Activated naive CD4-positive, alpha-beta T cell treated with anti-CD3 and anti-CD28 coated beads for 36 hours (primary cell): ENCODE measurements at places on chromosomes 6 and 20.

DNA sequence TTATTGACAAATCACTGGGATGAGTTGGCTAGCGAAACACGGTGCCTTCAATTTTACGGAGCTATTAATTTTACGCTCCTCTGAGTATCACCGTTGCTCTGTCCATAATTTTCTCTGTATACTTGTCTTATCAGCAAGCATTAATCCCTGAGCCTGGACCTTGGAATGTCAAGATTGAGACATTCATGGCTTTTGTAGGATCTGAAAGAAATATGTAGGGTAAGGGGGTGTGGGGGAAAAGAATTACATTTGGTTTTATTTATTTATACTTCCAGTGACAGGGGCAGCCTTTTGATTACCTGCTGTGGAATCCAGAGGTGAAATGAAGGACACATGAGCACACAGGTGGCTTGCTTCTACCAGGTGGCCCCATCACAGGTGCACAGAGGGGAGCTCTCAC is 46.6 kb downstream of the DTD1 start:
- no peak for DNase-seq

GRCh38 chr6:126905917-126906316 is 212.6 kb upstream of the RSPO3 start:
- DNase-seq: no peak

DNA sequence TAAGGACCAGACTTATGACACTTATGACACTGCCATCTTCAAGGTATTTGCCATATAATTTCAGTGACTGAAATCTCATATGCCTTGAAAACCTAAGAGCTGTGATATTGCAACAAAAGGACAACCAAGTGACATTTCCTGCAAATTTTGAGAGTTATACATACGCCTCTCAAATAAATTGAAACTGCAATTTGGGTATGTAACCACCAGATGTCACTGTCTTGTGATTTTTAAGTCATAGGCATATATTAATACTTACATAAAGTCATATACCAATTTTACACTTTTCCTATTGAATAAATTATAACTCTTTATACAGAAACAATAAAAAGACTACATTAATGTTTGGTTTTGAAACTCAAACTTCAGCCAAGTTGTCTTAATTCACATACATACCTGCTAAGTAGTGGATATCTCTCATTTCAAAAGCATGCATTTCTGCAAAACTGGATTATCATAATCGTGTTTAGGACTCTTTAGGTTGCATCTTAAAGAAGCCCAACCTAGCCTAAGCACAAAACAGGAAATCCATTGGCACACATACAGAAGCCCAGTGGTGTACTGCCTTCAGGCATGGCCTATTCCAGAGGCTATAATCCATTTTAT is 180.2 kb downstream of the PACRG start:
- no peak for DNase-seq

DNA sequence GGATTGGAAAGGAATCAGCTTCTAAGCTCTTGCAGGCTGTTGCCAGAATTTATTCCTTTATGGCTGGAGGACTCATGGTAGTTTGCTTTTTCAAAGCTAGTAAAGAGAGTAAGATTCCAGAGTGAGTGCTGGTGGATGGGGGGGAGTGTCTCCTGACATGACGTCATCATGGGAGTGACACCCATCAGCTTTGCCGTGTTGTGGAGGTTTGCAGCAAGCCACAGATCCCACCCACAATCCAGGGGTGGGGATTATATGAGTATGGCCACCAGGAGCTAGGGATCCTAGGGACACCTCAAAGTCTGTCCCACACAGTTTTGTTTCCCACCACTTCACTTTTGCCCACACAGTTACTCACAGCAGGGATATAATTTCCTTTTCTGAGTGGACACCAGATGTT is 28.7 kb upstream of the PMEPA1 start:
- no peak for DNase-seq

DNA sequence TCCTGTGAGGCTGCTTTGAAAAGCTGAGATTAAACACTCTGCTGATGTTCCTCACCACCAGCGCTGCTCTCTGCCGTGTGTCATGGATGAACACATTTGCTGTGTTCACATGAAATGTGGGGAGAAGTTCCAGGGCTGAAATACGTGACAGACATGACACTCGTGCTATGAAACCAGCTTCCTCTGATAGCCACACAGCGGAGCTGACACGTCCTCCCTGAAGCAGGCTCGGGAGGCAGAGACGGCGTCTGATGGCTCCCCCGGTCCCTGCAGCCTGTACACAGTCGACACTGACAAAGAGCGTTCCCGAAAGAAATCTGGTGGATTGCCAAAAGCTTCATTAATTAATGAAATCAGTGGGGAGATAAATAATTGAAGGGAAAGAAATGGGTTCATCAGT is 17.5 kb downstream of the AGPAT4 start:
- no peak for DNase-seq

DNA sequence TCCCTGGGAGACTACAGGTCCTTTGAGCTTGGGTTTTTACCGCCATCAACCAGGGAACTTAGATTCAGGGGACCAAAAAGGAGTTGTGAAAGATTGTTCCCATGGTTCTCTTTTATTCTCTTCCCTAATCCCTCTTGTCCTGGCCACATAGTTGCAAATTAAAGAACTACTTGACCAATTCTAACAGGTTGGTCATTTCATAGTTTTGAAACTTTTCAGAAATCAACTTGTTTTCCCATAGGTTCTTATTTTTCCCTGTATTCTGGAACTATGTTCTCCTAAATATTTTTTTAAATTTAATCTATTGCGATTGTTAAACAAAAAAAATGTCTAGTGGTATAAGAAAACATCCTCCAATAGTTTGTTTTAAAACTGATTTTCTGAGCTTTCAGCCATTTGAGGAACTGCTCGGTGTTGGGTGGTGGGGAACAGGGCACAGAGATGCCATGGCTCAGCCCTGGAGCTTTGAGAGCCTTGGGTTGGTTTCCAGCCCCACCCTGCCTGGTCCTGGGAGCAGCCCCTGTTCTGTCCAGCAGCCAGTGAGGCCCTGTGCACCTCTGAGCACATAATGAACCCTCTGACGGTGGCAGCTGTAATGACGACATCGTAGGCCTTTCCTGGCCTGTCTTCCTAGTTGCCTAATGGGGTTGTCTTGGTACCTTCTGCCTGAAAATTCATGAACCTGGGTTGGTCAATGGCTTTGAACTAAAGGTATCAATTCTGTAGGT is 53.5 kb downstream of the TBC1D7 start:
- DNase-seq: no peak

DNA sequence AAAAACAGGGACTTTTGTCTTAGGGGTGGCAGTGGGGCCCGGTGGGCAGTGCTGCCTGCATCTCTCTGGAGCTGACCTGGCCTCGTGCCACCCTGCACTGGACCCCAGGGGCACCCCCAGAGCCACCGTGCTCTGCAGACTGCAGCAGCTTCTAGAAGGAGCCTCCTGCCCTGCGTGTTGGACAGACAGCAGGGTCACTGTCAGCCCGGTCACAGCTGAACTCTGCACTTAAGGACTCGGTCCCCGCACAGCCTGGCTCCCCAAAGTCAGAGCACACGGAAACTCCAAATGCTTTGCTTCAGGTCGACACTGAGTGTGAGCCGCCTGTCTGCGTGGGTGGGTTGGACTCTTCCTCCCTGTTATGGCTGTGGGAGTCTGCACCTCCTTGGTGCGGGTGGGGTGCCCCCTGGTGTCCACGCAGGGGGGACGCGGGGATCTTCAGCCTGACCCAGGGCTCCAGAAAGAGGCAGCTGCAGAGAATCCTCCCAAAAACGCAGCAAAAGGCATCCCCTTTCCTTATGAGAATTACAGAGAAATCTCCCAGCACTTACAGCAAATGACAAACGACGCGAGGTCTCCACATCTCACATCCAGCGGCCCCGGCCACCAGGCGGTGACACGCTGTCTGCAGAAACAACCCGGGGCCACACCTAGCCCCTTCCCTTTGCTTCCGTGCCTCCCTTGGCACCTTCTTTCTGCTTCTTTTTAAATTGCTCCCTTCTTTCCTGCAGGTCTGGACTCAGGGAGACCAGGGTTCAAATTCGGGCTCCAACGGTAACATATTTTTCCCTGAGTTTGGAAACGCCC is 36.3 kb upstream of the DACT2 start:
- peak; percentile 25 for DNase-seq

DNA sequence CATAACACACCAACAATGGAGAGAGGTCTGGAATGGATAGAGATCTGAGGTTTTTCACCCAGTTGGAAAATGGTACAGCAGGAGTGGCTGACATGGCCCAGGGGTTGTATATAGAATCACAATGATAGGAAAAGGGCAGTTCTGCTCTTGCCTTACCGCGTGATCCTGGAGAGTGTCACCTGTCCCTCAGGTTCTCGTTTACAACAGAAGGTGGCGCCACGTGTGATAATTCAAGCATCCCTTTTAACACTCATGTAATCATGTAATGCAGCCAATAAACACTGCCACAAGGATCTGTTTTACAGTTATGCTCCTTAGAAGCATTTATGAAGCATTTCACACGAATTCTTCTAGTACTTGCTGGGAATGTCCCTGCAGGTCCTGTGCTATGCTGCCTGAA is 12.9 kb upstream of the WFDC2 start:
- peak; percentile 74 for DNase-seq

GRCh38 chr20:57092112-57092899 is 174.1 kb downstream of the BMP7 start:
- peak; percentile 69 for DNase-seq

DNA sequence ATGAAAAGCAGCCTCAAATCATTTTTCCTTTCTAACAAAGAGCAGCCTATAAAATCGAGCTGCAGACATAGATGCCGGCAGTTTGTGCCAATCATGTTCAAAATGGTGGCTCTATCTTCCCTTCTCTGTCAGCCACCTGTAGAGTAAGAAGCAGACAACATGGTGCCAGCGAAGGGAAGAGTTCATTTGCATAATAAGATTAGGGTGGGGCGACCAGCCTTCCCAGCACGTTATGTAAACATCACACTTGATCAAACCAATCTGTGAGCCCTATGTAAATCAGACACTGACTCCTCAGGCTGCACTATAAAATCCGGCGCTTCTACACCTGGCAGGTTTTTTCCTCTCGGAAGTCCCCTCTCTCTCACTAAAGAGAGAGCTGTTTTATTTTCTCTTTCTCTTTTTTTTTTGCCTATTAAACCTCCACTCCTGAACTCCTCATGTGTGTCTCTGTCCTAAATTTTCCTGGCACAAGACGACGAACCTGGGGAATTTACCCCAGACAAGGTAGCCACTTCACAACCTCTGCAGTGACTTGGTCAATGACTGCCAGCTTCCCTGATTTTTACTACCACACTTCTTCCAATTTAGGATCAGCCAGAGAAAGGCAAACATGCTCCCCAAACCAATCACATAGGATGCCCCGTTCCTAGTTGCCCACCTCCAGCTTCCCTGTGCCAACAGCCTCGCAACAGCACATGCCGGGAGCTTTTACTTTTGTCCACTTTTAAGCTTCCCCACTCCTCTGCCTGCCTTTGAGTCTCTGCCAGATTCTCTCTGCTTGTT is 12.9 kb downstream of the TPMT start:
- DNase-seq: no peak

DNA sequence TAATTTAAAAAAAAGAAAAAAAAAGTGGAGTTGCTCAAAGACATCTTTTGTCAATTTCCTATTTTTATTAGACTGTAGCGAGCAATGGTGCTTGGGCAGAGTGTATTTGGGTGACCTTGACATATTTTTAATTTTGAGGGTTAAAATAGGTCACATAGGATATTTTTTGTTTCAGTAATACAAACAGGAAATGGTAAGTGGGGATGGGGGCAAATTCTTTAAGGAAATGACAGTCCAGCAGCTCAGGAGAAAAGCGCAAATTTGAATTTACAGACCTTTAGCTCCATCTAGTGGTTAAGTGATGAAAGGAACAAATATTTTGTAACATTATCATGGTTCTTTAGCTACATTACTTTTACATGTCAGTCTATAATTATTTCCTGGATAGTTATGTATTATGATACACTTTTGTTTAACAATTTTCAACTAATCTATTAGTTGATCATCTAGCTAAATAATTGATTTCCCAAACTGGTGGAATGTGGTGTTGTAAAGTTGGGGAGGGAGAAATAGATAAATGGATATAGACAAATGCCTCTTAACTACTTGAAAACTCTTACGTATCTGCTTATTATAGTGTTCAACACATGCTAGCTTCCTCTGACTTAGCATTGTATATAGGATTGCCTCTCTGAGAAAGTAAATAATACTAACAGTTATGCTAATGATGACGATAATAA is 10.0 kb downstream of the CITED2 start:
- no peak for DNase-seq

DNA sequence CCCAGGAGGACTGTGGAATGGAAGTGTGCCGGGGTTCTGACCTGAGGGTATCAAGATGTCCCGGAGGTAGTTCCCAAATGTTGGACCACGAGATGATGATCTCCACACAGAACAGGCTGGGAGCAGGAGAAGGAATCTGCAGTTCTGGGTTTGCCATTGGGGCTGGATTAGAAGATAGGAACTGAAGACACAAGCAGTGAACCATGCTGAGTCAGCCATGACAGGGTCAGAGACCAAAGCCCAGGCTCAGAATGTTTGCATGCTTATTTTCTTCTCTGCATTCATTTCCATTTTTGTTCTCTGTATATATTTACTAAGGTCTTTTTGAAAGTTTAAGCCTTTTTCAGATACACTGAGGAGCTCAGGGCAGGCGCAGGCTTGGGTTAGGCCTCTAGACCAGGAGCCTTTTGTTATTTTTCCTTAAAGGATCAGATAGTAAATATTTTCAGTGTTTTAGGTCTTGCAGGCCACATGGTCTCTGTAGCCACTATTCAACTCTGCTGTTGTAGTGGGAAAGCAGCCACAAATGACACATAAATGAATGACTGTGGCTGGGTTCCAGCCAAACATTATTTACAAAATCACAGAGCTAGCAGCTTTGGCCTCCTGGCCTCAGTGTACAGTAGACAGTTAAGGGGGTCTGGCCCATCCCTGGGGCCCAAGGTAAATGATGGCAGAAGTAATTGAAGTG is 28.5 kb downstream of the SLC35D3 start:
- no peak for DNase-seq

DNA sequence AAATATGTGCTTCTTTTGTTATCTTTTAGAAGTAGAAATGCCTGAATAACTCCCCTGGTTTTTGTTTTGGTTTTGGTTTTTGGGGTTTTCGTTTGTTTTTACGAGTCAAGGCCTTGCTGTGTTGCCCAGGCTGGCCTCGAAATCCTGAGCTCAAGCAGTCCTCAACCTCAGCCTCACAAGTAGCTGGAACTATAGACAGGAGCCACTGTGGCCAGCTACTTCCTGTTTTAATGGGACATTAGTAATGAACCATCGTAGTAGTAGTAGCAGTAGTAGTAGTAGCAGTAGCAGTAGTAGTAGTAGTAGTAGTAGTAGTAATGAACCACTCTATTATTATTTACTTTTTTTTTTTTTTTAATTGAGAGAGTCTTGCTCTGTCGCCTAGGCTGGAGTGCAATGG is 66.0 kb downstream of the UBR2 start:
- DNase-seq: no peak

DNA sequence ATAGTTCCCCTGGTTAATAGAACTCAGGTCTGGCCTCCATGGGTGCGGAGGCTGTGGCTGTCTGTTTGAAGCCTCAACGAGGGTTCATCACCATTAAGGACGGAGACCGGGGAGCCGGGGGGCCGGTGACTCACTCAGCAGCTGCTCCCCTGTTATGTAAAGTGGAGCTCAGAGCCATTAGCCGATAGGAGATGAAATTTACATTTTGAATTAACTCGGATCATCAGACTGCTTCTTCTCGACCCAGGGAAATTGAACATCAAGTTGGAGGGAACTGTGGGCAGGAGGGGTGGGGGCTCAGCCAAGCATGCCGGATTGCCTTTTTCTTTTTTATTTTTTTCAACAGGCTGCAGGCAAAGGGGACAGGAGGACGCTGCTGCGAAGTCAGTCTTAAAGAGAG is 12.3 kb downstream of the PCK1 start:
- DNase-seq: no peak

- DNase-seq: no peak
Observed at GRCh38 chr6:138685257-138685656, 88.3 kb upstream of the CCDC28A start.
